ENCODE measurements at places on chromosomes 7 and 10.

- no peak for DNase-seq
These were observed 90.3 kb downstream of the JMJD1C start for GRCh38 chr10:63375458-63375857.

- DNase-seq = no peak
These were observed 37.4 kb upstream of the PRKCQ start for GRCh38 chr10:6617309-6618076.

- DNase-seq = no peak
These were observed 40.9 kb upstream of the ST7 start for GRCh38 chr7:116912269-116912909.

DNA sequence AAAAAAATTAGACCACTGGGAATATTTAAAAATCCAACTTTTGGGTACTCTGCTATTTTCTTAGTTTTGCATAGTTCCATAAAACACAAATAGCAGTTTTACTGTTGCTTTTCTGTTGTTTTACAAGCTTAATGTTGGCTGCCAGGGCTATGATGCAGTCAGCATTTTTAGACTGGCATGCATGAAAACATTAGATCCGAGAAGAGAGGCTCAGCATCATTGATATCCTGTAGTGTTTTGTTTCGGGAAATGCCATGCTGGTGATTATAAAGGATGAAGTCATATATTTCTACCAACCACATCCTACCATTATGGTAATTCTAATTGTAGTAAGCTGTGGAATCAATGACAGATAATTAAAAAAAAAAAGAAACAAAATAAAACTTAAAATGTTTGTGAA, 104.6 kb downstream of the MBL2 start:
- DNase-seq = no peak

GRCh38 chr10:78464118-78464855, 430.6 kb downstream of the RPS24 start:
- no peak for DNase-seq

- DNase-seq = peak; percentile 37
These were observed 1.7 kb upstream of the NEURL1 start for GRCh38 chr10:103491729-103492364.

DNA sequence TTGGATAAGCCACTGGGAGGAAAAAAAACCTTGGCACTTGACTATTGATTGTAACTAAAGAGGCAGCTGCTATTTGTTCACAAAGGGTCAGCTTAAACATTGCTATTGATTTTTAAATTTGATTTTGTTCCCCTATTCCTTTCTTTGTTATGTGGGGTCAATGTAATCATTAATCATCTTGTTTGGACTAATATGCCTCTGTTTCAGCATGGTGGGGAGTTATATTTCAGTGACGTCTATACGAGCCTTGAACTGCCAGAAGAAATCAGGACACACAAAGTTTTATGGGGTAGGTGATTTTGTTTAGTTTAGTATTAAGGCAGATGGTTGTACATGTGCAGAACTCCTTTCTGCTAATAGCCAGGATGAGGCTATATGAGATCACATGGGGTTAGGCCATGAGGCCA, 7.5 kb downstream of the AS3MT start:
- no peak for DNase-seq

- DNase-seq = no peak
These were observed 186.9 kb upstream of the ADO start for GRCh38 chr10:62617652-62618051.

GRCh38 chr7:84085147-84085546, 109.4 kb downstream of the SEMA3A start:
- DNase-seq = no peak

GRCh38 chr10:22527520-22527919, 182.2 kb downstream of the SPAG6 start:
- no peak for DNase-seq

DNA sequence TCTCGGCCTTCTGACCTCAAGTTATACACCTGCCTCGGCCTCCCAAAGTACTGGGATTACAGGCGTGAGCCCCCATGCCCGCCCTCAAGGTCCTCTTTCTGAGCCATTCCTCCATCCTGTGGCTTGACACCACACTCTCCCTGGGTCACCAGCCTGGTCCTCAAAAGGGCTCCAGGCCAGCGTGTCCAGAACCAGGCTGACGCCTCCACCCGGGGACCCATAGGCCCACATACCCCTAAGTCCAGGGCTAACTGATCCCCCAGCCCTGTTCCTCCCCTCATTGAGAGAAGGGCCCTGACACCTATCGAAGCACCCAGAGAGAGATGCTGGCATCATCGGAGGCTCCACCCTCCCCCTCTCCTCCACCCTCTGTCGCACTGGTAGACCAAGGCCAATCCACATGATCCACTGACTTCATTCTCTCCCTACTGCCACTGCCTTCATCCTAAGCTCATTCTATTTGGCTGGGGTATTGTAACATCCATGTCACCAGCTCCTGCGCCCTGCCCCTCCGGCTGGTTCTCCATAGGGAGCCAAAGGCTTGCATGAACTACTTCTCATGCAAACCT, 46.7 kb downstream of the TMEM270 start:
- no peak for DNase-seq

- DNase-seq = no peak
These were observed 17.6 kb downstream of the SLF2 start for GRCh38 chr10:100930368-100930767.

DNA sequence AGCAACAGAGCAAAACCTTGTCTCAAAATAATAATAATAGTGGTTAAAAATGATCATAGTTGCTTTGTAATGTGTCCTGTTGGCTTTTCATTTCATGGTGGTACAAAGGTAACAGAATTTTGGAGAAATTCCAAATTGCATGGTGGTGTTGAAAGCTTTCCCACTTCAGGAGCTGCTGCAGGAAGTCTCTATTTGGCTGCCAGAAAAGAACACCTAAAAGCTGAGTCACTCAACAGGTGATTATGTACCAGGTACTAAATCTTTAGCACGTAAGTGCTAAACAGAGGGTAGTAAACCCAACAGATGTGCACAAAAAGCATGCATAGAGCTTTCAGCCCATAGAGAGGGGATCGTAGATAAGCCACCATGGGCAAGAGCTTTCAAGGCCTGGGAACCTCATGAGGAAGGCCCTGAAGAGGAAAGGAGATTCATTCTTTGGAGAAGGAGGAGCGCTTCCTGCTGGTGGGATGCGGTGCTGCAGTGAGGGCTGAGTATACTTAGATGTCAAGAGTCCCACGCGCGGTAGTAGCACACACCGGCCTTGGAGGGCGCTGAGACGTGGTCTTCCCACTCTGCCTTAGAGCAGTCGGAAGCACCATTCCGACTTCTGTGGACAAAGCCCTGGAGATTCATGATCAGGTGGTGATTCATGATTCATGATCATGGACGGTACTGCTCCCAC, 118.7 kb downstream of the RALA start:
- DNase-seq = peak; percentile 77

DNA sequence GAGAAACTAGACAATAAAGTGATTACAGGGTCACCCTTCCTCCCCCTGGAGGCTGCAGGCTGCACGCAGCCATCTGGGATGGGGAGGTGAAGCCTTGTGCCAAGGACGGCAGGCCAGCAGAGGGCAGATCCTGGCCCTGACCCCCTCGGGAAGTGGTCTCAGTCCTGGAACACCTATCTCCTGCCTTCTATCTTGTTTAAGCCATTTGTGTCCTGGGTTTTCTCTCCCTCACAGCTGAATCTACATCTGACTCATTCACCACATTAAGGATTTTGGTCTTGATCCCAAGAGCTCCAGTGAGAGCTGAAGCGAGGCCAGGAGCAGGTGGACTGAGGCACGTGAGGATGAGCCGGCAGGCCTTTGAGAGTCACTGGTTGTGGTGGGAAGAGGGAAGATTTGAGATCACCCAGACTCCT, 16.4 kb upstream of the PARP12 start:
- DNase-seq = peak; percentile 84

DNA sequence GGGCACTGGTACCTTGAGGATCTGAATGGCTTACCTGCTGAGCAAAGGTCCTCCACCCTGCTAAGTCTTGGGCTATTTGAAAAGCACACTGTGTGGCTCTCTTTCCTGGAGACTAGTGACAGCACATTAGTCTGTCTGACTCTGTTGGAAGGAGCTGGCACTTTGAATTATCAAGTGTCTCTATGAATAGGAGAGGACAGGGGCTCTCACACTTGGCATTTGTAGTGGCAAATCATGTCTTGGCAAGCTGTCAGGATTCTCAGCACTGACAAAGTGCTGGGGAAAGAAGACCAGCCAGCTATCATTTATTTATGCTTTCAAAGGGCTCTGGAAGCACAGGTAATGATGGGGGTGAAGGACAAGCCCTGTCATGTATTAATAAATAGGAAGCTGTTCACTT, 62.8 kb downstream of the MTPN start:
- DNase-seq = no peak

DNA sequence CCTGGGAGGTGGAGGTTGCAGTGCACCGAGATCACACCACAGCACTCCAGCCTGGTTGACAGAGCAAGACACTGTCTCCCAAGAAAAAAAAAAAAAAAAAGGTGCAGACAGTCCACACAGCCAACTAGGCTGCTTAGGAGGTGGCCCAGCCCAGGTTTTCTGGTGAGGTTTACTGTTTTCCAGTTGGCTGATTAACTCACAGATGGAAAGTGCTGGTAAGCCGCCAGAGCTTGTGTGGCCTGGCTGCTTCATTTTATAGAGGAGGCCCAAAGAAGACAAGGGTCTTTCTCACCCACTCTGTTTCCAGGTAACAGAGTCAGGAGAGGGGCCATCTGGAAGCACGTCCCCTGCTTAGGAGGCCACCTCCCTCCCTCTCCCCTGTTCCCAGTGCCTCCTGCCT, 6.2 kb downstream of the RHBDD2 start:
- DNase-seq = no peak

- DNase-seq = no peak
These were observed 196.7 kb downstream of the MTERF1 start for GRCh38 chr7:91683823-91684222.

DNA sequence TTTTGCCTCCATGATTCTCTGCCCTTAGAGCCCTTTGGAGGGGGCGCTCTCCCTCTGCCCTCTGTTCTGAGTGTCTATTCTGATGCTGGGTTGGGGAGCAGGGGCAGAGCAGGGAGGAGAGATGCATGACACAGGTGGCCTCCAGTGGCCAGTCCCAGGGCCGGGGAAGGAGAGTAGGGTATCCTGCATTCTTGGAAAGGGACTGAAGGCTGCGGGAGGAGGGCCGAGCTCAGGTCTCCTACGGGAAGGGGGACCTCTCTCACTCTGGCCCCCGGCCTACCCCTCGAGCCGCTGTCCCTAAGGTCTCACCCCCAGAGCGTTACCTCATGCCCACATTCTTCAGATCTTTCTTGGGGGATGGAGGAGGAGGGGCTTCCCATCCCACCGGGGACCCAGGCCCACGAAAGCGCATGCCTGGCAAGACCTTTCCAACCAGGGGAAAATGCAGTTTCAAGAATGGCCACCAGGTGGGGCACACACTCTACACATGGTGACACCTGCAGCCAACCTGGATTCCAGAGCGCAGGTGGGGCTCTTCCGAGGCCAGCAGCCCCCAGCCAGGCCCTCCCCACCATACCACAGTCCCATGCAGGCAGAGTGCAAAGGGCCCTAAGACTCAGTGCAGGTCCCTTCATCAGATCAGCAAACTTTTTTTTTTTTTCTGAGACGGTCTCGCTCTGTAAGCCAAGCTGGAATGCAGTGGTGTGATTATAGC, 86.4 kb downstream of the MYL10 start:
- peak; percentile 83 for DNase-seq

GRCh38 chr7:132708470-132708869, 132.2 kb upstream of the PLXNA4 start:
- no peak for DNase-seq

DNA sequence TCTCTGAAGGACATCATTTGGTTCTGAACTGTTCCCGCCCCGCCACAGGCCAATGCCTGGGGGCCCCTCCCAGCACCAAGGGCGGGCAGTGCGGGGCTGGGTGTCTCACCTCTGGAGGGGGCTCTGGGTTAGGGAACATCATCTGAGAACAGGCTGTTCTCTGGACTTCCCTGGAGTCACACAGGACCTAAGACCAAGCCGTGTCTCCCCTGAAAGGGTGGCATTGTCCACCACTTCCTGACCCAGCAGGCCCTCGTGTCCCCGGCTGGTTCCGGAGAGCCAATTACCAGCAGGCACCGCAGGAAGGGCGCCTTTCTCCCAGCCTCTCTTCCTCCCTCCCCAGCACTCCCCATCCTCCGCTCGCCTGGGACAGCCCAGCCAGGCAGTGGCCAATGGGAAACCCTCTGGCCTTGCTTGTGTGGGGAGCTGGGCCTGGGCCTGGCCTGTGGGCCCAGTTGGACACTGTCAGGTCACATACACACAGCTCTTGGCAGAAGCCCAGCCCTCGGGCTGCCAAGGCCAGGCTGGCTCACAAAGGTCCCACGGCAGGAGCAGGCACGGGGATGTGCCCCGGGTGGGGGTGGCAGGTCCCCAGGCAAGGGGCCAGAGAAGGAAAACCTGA, 119.5 kb downstream of the SPDYE5 start:
- DNase-seq = peak; percentile 81

- no peak for DNase-seq
These were observed 29.8 kb upstream of the SP8 start for GRCh38 chr7:20816372-20816959.

- DNase-seq = no peak
These were observed 544.5 kb upstream of the SORCS1 start for GRCh38 chr10:107708981-107709380.

DNA sequence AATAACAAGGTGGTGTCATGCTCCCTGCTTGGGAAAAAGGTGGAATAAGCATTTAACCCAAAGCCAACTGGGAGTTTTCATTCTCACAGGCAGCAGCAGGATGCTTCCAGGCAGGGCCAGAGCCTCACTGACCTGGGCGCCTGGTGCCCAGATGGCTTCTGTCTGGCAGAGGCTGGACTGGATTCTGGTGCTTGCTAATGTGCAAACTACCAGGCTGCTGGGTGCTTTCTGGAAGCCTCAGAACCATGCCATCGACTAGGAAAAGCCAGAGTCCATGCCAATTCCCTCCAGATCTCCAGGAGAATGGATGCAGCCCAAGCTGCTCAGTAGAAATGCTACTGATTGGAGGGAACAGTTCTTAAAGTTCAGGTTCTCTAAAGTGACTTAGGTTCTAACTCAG, 36.2 kb downstream of the VIPR2 start:
- no peak for DNase-seq

DNA sequence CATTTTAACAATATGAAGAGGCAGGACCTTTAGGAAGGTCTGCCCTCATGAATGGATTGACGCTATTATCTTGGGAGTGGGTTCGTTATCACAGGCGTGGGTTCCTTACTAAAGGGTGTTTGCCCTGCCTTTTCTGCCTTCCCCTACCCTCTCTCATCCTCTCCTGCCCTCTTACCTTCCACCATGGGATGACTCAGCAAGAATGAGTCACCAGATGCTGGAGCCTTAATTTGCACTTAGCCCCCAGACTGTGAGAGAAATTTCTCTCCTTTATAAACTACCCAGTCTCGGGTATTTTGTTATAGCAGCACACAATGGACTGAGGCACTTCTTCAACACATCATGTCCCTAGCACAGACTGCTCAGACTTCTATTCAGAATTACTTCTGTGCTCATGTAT, 31.4 kb upstream of the ZNF32 start:
- DNase-seq = no peak

GRCh38 chr10:120783098-120783497, 68.1 kb upstream of the WDR11 start:
- DNase-seq = no peak

GRCh38 chr7:66604198-66604597, 24.5 kb upstream of the KCTD7 start:
- no peak for DNase-seq
